A549 (cell line): ENCODE measurements at places on chromosomes 3 and 15.
A peak's percentile ranks its signal among the peaks of the same experiment; 100 is the strongest.

- DNase-seq = no peak
Measured at GRCh38 chr3:188788621-188789081, 383.1 kb upstream of the TPRG1 start.

GRCh38 chr15:93414576-93415231 lies 325.7 kb upstream of the RGMA start:
- no peak for DNase-seq

GRCh38 chr15:100934166-100934565 lies 15.0 kb downstream of the LRRK1 start:
- DNase-seq = no peak

DNA sequence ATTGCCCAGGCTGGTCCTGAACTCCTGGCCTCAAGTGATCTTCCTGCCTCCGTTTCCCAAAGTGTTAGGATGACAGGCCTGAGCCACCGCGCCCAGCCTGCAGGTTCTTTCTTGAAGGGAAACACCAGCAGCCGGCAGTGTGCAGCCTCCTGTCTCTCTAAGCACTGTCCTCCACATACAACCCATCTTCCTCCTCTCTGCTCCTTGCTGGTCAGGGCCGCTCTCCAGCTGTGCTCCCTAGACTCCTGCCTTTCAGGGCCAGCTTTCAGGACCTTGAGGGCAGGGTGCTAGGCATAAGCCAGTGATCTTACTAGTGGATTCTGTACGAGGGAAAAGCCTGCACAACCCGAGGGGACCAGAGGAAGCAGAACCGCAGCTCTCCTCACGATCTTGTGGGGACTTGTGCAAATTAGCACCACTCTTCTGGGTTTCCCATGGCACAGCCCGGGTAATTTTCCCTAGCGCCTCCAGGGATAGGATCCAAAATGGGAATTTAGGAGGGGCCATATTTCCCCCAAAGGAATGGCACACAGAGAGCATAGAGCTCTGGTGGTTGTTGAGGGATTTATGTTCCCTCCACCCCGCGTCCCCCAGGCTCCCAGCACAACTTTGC lies 18.2 kb upstream of the CORO2B start:
- no peak for DNase-seq

GRCh38 chr3:46361408-46362283 lies 7.7 kb downstream of the CCR2 start:
- no peak for DNase-seq

GRCh38 chr3:72160351-72160750 lies 375.4 kb upstream of the PROK2 start:
- DNase-seq = no peak

GRCh38 chr3:120615847-120616609 lies 19.9 kb downstream of the NDUFB4 start:
- no peak for DNase-seq

GRCh38 chr3:99393961-99394360 lies 244.4 kb upstream of the COL8A1 start:
- no peak for DNase-seq

DNA sequence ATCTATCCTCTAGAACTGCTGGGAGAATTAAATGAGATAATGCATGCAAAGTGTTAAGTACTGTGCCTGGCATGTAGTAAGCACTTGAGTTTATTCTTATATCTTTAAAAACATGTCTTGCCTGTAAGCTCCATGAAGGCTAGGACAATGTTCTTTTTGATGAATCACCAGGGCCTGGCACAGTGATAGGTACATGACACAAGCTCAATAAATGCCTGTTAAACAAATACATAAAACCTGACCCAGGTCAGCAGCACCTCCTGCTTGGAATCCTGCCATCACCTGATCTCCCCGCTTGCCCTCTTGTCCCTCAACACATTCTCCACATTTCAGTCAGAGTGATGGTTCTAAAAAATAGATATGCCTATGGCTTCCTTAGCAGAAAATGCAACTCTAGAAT lies 186.8 kb downstream of the CHST2 start:
- DNase-seq = peak; percentile 6

DNA sequence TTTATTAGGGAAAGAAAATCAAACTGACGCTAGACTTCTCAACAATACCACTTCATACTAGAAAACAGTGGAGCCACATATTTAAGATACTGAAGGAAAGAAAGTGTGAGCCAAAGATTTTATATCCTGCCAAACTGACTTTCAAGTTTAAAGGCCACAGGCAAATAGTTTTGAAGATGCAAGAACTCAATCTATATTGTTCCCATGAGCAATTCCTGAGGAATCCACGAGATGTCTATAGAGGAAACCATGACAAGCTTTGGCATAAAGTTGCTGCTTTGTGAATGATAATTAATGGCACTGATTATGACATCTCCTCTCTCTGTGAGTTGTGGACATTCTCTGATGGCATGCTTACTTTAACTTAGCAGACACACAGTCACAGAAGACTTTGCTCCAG lies 276.1 kb upstream of the GOLGA6L4 start:
- DNase-seq = no peak

DNA sequence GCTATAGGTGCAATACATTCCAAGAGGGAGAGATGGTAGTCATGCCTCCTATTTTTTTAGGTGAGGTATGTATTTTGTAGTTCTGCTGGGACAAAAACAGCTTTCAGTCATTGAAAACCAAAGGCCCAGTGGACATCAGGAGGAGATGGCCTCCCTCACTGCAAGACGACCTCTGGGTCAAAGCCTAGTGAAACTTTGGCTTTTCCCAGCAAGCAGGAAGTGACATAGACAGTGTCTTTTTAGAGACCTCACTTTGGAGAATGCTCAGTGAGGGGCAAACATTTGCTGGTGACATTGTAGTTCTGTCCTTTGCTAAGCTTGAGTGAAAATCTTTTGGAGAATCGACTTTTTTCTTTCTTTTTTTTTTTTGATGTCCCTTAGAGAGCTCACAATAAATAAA lies 27.3 kb downstream of the LIPC start:
- no peak for DNase-seq

GRCh38 chr3:41364736-41365135 lies 165.4 kb downstream of the CTNNB1 start:
- no peak for DNase-seq

DNA sequence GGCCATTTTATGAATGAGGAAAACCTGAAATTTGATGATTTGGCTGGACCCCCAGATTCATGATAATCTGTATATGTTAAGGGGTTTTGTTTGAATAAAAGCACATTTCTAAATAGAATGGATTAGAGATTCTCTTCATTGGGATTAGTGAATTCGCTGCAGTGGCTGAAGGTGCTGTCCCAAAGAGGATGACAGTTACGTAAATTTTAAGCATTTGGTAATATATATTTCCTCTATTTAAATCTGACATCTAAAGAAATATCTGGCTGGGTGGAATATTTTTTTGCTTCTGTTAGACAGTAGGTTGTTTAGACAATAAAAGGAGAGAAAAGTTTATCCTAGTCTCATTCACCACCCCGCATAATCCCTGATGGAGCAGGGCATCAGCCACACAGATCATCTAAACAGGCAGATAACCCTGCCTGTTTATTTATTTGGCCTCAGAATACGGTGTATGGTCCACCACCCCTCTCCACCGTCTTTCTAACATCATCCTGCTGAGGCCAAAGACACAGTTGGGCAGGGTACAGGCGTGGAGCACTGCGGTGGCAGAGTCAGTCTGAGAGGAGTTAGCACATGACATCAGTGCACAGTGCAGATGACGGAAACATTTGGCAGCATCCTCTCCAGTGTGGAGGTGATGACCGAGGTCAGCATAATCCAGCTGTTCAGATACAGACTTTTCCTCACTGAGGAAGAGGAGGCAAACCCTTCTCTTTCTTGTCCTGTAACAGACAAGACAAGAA lies 20.4 kb upstream of the NFKBIZ start:
- no peak for DNase-seq

DNA sequence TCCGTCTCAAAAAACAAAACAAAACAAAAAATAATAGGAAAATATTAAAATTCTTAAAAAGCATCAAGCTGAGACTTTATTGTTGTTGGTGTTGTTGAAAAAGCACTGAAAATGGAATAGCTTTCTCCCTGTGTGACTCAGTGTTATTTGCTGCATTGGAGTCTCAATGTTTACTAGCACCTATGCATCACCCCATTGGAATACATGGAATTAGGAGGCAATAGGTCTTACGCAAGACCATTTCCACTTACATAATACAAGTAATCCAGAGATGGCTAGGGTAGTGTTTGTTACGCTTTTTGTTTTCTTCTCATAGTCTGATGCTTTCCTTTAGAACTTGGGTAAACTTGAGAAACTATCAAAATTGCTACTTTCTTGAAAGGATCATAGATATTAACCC lies 15.2 kb downstream of the GXYLT2 start:
- peak; percentile 64 for DNase-seq

GRCh38 chr3:23495507-23495906 lies 292.4 kb downstream of the UBE2E2 start:
- no peak for DNase-seq

DNA sequence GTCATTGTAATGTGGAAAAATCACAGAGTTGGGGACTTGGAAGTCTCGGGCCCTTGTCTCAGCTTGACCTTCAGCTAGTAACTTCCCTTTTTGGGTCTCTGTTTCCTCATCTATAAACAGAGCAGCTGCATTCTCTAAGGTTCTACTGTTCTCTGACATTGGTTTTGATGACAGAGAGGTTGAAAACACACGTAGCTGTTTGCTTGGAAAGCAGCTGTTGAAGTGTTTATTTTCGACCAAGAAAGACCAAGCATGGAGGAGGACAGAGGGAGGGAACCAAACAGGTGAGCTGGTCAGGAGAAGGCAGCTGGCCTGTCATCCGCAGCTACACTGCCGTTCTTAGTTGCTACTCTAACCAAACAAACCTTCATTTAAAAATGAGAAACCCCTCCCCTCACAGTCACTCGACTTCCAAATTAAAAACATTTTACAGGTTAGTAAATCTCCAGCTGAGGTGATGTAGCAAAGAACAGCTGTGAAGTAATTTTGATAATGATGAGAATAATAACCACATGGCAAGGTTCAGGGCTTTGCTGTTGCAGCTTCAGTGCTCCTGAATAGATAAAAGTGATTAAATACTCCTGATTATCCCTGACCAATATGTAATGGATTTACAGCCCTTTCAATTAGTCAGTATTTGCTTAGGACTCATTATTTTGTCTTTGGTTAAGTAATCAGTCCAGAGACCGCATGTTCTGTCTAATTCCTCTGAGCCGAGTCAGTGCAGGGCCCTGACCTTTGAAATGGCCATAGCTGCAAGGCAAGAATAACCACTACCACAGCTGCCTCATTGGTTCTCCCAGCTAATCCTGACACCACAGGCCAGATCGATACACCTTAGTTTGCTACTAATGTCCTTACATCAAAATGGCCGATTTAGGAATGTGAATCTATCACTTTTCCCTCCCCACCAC lies 65.3 kb downstream of the MEIS2 start:
- no peak for DNase-seq

- no peak for DNase-seq
Measured at GRCh38 chr15:39922462-39923092, 2.5 kb upstream of the GPR176 start.

GRCh38 chr15:73858062-73858461 lies 15.3 kb upstream of the TBC1D21 start:
- no peak for DNase-seq

GRCh38 chr3:184683234-184683633 lies 28.6 kb downstream of the MAGEF1 start:
- DNase-seq = no peak

- DNase-seq = no peak
Measured at GRCh38 chr3:4772171-4772804, 206.9 kb upstream of the BHLHE40 start.

GRCh38 chr3:71229905-71230657 lies 353.4 kb downstream of the FOXP1 start:
- DNase-seq = no peak

DNA sequence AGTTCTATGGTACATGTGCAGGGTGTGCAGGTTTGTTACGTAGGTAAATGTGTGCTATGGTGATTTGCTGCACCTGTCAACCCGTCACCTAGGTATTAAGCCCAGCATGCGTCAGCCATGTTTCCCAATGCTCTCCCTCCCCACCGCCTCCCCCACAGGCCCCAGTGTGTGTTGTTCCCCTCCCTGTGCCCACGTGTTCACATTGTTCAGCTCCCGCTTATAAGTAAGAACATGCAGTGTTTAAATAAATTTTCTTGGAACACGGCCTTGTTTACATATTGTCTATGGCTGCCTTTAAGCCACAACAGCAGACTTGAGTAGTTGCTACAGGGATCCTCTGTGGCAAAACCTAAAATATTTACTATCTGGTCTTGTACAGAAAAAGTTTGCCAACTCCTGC lies 41.3 kb upstream of the CORO2B start:
- no peak for DNase-seq

GRCh38 chr15:31263751-31264558 lies 62.7 kb upstream of the KLF13 start:
- DNase-seq = no peak

DNA sequence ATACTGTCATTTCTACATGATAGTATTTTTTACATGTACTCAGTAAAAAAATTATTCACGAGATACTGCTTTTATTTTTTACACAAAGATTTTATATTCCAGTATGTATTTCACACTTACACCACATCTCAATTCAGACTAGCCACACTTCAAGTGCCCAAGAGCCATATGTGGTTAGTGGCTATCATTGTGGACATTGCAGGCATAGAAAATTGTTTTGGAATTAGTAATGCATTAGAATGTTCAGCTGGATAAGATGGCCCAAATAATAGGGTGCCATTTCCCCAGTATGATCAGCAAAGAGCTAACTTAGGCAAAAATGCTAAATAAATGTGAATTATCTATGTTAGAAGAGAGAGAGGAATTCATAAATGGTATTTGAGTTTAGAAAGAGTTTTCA lies 203.8 kb upstream of the MCTP2 start:
- no peak for DNase-seq

- DNase-seq = no peak
Measured at GRCh38 chr15:70750203-70750869, 13.0 kb downstream of the UACA start.
